ENCODE measurements at places on chromosomes 16 and 17.

DNA sequence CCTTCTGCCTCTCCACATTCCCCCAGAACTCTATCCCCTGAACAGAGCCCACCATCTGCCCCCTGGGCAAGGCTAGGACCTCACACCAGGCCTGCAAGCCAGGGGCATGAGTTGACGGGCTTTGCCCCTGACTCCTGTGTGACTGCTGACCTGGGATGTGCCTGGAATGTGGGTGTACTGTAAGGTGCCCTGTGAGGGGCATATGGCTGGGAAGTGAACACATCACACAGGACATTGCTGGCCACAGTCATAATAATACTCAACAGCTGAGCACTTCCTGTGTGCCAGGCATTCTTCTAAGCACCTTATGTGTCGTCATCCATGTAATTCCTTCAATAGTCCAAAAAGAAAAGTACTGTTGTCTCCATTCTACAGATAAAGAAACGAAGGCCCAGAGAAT lies 13.3 kb downstream of the CES4A start:
- no peak for DNase-seq

DNA sequence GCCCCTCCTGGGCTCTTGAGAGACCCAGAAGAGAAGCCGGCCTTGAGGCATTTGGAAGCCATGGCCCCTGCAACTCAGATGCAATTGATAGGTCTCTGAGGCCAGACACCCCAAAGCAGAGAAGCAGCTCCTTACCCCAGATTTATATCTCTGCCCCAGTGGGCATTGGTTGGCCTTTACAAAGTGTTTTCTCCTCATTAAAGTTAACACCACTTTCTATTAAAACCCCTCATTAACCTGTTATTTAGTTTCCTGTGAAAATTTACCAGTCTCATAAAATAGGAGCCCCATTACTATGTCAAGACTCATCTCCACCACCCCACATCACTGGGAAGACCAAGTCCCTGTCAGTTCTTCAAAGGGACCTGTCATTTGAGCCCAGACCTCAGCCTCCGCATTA lies at the start of gene KRT35:
KRT35 (minus strand) TSS at position 116 of the 400 bp plus-strand sequence; CDS start at position 62, 54 bp downstream.
- no peak for DNase-seq

DNA sequence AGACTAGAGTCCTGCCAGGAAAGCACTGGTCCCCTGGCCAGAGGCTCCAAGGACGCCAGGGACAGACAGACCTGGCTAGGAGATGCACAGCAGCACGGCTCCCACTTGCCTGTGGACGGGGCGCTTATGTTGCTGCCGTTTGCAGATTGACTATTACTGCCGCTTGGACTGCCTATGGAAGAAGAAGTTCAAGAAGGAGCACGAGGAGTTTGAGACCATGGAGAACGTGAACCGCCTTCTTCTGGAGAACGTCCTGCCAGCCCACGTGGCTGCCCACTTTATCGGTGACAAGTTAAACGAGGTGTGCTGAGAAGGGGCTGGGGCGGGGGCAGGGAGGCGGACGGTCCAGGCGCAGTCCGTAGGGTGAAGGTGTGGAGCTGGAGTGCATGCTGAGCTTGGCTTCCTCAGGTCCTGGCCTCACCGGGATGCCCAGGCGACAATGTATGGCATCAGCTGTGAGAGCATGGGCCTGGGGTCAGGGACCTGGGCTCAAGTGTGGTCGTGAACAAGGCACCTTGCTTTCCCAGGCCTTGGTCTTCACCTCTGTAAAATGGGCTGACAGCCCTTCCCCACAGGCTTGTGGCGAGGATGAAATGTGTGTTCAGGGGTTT lies 45.6 kb downstream of the ADCY7 start:
- DNase-seq: peak; percentile 24

GRCh38 chr17:54906683-54907082 lies 6.0 kb downstream of the TOM1L1 start:
- no peak for DNase-seq

GRCh38 chr16:88743693-88744576 lies 37.6 kb downstream of the CTU2 start:
- DNase-seq: peak; percentile 73

DNA sequence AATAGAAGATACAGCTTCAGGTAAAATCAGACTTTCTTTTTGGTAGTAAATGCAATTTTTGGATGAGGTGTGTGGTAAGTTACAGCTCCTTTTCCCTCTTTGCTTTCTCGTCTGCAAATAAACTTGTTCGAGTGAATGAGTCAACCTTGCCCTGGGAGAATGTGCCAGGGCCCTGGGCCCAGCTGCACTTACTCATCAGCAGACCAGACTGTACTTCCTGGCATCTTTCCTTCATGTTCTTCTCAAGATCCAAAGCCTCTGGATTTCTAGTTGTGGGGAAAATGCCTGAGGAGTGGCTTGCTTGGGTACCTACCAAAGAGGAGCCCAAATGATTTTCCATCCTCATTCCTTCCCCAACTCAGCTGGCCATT lies 5.4 kb upstream of the G6PC1 start:
- no peak for DNase-seq

DNA sequence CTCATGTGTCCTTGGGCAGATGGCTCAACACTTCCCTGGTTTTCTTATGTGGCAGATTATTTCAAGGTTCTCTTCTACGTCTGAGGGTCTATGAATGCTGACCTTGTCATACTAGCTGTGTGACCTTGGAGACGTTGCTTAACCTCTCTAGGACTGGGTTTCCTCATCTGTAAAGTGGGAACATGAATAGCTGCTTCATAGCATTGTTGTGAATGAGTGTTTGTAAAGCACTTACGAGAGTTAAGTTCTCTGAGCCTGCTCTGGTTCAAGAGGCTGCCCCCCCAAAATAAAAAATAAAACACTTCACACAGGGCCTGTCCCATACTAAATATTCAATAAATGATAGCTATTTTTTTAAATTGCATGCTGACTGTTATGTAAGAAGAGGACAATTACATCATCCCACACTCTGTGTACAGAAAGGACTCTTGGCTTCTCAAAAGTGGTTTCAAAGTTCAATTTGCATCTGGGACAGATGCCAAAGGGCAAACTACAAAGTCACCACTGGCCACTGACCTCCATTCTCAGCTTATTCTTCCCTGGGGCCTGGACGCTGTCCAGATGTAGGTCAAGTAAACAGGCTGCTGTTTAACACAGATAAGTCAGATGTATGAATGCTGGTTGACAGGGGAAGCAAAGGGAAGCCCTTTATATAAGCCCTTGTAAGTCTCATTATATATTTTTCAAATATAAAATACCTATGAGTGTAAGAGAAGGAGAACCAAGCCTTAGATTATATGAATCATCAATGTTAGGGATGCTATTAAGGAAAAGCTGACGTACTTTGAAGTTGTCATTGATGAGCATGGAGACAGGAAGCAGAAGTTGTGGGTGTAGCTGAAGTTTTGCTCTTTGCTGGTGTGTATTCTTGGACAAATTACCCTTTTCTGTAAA lies 15.4 kb upstream of the NDEL1 start:
- DNase-seq: no peak

- no peak for DNase-seq
Measured at GRCh38 chr17:38673707-38674013, 1.1 kb downstream of the EPOP start.

GRCh38 chr16:20799599-20799998 lies 6.7 kb downstream of the ERI2 start:
- DNase-seq: no peak

GRCh38 chr16:23512168-23512695 lies 1.9 kb upstream of the GGA2 start:
- DNase-seq: no peak

DNA sequence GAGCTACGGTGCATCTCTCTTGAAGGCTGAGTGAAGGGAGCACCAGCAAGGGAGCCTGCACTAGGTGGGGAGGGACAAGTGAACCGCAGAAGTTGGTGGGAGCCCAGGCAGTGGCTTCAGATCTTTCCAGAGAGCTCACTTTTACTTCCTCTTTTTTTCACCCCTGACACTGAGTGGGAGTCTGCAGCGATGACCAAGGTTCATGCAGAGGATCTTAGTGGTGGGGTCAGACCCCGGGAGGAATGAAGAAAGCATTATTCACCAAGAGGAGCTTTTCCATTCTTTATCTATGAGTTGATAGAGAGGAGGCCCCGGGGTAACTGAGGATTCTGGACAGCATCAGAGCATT lies 3.0 kb upstream of the CCL2 start:
- DNase-seq: no peak

DNA sequence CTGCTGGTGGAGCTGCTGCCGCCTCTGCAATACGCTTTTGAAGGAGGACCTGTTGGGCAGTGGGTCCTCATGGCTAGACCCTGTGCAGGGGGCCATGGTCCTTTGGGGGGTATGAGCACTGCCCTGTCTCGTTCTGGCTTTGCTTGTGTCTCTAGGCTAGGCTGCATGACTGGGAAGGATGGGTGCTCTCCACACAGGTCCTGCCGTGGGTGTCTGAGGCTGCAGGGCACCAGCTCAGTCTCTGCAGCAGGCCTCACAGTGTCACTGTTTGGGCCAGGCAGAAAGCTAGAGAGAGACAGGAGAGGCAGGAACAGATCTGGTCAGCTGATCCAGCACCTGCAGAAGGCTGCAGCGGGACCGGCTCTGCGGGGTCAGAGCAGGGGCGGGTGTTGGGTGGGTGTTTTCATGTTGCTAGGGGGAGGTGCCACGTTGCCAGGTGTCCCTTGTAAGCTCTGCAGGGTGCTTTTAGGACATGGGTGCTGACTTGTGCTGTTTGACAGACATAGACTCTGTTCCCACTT lies 111.4 kb downstream of the SNX29 start:
- DNase-seq: peak; percentile 32

DNA sequence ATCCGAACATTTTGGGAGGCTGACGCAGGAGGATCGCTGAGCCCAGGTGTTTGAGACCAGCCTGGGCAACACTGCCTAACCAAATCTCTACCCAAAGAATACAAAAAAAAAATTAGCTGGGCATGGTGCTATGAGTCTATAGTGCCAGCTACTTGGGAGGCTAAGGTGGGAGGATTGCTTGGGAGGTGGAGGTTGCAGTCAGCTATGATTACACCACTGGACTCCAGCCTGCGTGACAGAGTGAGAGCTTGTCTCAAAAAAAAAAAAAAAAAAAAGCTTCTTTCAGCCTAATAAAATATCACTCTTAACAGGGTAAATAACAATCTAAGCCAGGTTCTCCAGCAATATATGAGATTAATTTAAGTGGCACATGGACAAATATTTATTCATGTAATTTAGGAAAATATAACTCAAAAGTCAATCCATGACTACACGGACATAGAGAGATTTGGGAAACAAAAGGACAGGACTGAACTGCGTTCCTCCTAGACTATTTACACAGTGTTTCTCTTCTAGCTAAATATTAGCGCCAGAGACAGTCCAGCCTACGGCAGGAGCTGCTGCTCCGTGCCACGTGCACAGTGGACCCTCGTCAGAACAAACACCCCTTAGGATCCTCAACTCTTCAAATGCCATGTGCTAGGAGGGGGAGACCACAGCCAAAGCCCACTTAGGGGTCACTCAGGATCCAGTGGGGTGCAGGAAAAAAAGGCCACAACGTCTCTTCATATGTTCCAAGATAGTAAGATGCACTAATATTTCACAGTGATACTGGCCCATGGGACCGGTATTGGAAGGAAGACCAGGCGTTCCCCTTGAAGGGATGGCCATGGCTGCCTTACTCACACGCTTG lies 8.7 kb downstream of the USP36 start:
- DNase-seq: no peak

DNA sequence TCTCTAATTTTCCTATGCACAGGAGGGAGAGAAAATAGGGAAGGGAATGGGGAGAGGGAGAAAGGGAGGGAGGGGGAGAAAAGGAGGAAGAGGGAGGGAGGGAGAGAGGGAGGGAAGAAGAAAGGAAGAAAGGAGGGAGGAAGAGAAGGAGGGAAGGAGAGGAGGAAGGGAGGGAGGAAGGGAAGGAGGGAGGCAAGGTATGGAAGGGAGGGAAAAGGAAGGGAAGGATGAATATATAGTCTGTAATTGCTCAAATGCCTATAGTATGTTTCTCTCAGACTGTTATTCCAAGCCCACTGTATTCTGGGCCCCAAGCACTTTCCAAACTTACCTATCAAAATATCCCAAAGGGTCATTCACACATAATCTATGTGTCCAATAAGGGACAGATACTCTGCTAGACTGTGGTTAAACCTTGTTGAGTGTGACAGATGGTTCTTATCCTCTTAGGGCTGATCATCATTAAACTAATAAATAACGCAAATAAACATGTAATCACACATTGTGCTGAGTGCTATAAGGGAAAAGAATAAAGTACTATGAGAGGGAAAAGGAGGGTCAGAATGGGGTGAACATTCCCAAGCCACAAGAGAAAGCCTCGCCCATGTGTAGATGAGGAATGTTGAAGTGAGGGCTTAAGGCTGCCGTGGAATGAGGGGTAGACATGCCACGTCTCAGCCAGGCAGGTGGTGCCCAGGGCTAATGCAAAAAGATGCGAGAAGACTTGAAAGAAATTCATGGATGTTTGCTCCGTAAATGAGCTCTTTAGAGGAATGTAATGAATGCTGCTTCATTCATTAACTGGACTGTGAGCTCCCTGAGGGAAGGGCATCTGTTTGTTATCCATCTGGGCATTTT lies 30.6 kb downstream of the ASIC2 start:
- DNase-seq: no peak

DNA sequence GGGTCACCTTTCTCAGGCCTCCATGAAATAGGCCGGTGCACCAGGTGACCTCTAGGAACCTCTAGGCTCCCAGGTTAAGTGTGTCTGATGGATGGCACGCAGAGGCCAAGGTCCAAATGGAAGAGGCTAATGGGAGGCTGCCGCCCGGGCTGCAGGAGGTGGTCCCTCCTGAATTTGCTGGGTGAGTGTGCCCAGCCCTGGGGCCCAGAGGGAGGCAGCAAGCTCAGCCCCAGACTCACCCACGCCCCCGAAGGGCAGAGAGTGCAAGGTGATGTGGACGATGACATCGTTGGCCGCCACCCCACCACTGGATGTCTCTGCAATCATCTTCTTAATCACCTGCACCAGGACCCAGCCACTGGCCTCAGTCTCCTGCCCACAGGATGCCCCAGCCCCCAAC lies 9.3 kb downstream of the ALDH3A1 start:
- DNase-seq: no peak

GRCh38 chr16:56355786-56356275 lies 69.5 kb downstream of the AMFR start:
- DNase-seq: no peak

DNA sequence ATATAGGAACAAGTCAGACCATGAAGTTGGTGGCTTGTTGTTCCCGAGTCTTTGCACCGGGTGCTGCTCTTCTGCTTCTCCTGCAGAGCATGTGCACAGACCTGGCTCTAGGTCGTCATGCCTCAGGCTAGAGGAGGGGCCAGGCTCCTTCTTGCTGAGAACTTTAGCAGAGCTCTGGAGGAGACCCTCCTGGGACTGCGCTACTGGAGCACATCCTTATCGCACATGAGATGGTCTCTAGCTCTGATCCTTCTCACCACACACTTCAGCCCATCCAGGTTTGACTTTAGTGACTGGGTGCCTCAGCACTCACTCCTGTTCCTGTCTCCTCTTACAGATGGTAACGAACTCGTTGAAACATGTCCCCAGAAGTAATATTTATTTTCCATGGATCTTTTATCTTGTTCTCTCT lies 14.9 kb downstream of the FOXK2 start:
- DNase-seq: no peak
